Activated CD4-positive, alpha-beta T cell treated with anti-CD3 and anti-CD28 coated beads, Interleukin-2, amount 50 U/mL, for 4 hours (primary cell): ENCODE measurements at places on chromosomes 2 and 18.
A peak's percentile ranks its signal among the peaks of the same experiment; 100 is the strongest.

GRCh38 chr2:152627351-152627957 is 89.8 kb downstream of the PRPF40A start:
- no peak for DNase-seq

DNA sequence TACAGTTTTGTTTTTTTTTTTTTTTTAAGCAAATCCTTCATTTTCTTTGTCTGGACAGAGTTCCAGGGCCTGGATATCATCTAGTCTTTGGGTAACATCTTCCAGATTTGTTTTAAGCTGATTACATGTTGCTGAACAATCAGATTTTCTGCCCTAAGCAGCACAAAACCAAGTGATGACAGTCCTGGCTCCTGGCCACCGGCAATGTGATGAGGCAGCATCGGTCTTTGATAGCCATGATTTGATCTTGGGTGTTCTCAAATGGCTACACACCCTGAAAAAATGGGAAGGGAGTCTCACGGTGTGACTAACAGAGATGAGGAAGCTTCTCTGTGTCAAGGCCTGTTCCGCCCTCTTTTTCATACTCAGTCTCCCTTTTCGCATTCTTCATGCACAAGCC is 708.6 kb upstream of the ZEB2 start:
- no peak for DNase-seq

- DNase-seq, result no peak
These were observed 158.5 kb upstream of the LMAN1 start for GRCh38 chr18:59517446-59518165.

- no peak for DNase-seq
These were observed 67.6 kb upstream of the ZFP36L2 start for GRCh38 chr2:43293744-43294695.

DNA sequence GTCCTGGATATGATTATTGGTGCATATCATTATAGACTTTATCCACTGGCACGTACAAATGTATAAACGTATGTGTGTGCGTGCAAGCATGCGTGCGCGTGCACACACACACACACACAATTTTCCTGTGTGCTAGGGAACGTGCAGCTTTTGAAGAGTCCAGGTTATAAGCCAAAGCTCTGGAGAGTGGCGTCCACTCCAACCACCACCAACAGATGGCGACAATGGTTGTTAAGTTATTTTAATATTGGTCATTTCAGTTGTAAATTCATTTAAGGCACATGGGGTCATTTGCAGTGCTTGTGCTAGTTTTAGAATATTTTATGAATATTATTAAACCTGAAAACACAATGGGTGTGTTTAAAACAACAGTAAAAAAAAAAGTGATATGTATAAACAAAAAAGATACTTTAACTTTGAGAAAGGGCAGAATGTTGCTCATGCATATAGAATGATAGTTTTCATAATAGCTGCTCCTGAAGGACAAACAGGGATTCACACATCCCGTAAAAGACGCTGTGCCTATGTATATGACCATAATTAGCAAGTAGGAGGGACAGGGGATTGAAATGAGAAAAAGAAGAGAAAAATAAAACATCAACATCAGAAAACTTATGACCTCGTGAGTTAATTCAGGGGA is 124.2 kb upstream of the ITGB6 start:
- peak; percentile 26 for DNase-seq

- DNase-seq, result no peak
These were observed 33.8 kb upstream of the HAAO start for GRCh38 chr2:42826231-42826630.

DNA sequence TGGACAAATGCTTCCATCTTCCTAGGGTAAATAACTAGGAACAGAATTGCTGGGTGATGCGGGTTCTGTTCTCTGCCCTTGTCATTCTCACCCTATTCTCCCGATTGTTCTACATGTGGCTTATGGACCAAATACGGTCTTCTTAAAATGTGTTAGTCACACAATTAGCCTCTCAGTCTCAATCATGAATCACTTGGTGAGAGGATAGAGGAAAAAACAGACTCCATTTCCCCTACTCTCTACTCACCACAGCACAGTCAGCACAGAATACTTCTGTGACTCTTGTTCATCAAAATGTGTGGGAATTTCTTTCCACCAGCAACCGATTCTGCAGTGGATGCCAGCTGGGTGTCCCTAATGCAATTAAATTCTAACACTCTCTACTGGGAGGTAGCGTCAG is 125.2 kb downstream of the SH3BP4 start:
- no peak for DNase-seq

DNA sequence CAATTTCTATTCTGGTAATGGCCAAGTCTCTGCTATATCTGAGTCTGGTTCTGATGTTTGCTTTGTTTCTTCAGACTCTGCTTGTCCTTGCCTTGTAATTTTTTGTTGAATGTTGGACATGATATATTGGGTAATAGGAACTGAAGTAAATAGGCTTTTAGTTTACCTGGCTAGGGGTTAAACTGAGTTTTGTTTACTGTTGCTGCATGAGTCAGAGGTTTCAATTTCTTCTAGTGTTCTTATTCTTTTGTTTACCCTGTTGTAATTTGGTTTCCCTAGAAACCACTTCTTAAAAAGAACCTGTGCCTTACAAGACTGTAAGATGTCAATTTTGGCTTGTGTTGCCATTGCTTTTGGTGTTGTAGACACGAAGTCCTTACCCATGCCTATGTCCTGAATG is 285.0 kb upstream of the KCNH7 start:
- no peak for DNase-seq

- no peak for DNase-seq
These were observed 449.5 kb upstream of the PKDCC start for GRCh38 chr2:41598161-41598894.

- DNase-seq, result no peak
These were observed 40.3 kb upstream of the PKDCC start for GRCh38 chr2:42007551-42007950.

DNA sequence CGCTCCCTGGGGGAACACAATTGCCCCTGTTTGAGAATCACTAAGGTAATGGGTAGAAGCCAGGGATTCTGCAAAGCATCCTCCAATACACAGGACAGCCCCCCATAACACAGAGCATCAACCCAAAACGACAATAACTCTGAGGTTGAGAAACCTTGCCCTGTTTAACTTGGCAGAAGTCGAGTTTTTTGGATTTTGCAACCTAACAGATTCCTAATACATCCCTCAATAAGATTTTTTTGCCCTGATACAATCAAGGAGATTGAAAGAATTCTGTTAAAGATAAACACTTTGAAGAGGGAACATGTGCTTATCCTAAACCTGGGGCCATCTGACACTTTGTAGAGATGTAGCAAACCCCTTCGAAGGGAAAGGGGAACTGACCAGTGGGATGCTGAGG is 92.5 kb upstream of the ZNF532 start:
- DNase-seq, result no peak
